ENCODE measurements at places on chromosomes 12 and 14. TPM values are rescaled to one million over a fixed set of nuclear protein-coding genes. Genes with fewer than 3 reads are reported as not detected.

- DNase-seq: peak; percentile 68
Measured at GRCh38 chr14:74804219-74804825, 41.2 kb downstream of the YLPM1 start.

DNA sequence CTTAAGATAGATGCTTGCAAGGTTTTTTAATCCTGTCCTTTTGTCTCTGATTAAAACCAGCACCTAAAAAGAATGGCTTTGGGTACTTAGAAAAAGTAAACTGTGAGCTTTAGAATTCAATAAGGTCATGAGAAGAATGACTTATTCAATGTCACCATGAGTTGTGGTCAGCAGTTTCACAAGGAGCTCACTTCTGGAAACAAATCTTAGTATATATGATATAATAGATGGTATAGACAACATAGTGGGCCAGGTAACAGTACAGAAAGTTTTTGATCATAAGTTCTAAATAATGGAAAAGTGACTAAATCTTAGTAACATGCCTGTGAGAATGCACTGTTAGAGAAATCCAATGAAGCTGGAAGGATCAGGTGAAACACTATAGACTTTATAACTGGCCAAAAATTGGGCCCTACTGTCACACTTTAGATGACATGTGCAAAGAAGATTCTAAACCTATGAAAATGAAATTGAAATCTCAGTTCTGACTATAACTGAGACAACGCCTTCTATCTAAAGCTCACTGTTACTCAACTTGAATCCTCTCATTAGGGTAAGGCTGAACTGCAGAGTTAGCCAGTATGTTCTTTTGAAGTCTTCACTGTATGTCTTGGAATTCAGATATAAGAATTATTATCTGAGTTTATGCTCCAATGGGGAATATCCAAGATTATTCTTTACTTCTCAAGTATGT lies 42.4 kb upstream of the RAD51AP1 start:
- DNase-seq: no peak

GRCh38 chr14:89635615-89636014 lies 218.6 kb upstream of the FOXN3 start:
- DNase-seq: no peak

- DNase-seq: no peak
Measured at GRCh38 chr12:49230805-49231194, 34.1 kb upstream of the TUBA1C start.

- DNase-seq: peak; percentile 40
Measured at GRCh38 chr12:46401662-46402061, 29.1 kb upstream of the SLC38A2 start.

DNA sequence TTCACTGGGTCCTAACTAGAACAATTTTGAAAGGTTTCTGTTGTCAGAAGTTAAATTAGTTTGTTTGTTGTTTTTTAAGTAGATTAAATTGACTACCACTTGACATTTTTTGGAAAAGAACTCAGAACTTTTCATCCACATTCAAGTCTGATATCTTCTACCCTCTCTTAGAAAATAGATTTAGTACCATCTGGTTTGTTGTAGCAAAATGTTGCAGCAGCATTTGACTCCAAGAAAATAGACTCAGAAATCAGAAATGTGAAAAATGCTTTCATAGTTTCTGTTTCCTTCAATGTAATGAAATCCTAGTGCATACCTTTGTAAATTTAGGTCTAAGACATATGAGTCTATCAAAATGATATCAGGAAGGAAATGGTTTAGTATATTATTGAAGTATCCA lies 256.3 kb upstream of the CLEC14A start:
- no peak for DNase-seq

DNA sequence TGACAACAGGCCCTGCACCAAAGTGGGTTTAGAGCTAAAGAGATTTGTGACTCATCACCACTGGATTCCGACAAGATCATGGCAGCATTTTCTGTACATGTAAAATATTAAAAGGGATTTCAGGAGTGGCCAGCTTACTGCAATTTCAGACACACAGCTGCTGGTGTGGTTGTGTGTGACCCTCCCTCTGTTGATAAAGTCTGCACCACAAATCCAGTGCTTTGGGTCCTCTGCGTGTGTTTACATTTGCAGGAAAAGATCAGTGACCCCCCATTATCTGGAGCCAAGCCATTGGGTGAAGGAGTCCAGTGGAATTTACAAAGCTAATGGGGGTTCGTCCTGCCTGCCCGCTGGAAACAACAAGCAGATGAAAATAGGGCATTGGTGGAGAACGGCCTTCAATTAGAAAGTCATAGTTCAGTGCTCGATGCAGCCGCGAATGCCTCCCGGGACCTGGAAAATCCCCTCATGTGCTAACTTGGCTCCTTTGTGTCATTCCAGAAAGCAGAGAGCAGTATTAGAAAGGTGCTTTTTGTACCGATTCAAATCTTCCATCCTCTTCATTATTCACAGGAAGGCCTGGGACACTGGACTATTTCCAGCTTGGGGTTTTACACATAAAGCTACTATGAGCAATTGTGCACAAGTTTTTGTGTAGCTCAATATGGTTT lies 188.5 kb upstream of the TMEM132C start:
- DNase-seq: peak; percentile 43

DNA sequence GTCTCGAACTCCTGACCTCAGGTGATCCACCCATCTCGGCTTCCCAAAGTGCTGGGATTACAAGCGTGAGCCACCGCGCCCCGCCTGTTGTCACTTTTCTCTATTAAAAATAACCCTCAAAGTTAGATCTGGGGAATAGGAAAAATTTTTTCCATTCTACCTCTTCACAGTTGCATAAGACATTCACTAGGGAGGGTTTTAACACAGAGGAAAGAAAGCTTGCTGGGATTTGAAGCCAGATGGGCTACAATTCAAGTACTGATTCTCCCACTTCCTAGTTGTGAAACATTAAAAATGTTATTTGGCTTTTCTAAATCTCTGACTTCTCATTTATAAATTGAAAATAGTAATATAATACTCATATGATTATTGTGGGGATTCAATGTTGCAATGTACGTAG lies 23.3 kb upstream of the SLC15A5 start:
- no peak for DNase-seq

- no peak for DNase-seq
Measured at GRCh38 chr14:90785471-90785870, 30.8 kb downstream of the TTC7B start.

DNA sequence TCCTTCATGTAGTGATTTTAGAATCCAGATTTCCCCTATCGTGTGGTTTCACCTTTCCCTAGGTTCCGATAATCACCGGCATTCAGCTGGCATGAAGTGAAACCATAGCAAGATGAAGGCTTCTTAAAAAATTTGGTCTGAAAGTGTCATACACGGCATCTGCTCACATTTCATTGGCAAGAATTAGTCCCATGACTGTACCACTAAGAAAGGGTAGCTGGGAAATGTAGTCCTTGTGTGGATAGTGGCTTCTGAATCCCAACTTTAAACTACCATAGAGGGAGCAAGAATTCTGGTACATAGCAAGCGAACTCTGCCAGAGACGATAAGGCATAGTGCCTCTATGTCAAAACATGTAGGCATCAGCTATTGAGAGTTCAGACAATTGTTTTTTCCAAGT lies 360.1 kb upstream of the TBX3 start:
- no peak for DNase-seq

DNA sequence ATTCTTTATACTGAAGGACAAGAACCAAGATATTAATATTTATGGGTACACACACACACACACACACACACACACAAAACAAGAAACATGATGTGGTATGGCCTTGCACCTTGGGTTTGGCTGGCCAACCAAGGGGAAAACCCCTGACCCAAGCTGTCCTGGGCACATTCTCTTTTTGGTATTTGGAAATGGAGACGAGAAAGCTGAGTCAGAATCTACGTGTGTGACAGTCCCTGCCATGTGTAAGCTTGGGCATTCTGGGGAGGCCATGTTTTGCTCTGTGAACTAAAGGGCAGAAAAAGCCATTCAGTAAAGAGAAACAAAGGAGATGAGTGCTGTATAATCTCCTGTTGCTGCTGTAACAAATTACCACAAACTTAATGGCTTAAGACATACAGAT lies 35.6 kb downstream of the PTGER2 start:
- DNase-seq: no peak

- no peak for DNase-seq
Measured at GRCh38 chr14:49581209-49582112, 4.7 kb downstream of the RPS29 start.

- DNase-seq: no peak
Measured at GRCh38 chr14:42517806-42518500, 911.3 kb downstream of the LRFN5 start.

GRCh38 chr14:104885973-104886689 lies 21.1 kb downstream of the CEP170B start:
- DNase-seq: peak; percentile 76

GRCh38 chr14:69487771-69488170 lies 3.2 kb downstream of the PLEKHD1 start:
- DNase-seq: no peak

GRCh38 chr14:102150744-102151143 lies 11.0 kb downstream of the WDR20 start:
- DNase-seq: no peak

DNA sequence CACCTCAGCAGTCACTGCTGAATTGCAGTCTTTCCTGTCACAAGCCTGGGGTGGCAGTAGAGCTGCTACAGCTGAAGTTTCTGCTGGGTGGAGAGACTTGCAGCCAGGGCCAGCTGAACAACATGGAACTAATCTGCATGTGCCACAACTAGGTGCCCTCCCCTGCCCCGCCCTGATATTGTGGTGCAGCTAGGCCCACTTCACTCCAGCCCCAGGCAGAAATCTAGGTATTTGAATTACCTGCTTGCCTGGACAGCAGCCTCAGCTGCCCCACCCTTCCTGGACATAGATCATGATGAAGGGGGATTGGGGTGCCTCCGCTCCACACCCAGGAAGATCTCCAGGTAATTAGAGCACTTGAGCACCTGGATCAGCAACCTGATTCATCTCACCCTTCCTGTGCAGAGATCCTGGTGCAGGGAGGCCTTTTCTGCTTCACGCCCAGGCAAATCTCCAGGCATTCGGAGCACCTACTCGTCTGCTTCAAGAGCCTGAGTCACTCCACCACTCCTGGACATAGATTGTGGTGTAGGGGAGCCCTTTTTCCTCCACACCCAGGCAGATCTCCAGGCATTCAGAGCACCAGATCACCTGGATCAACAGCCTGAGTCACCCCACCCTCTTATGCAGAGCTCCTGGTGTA lies 477.0 kb downstream of the SOX5 start:
- DNase-seq: no peak

GRCh38 chr14:23538785-23539184 lies 12.8 kb downstream of the ZFHX2 start:
- DNase-seq: peak; percentile 83

DNA sequence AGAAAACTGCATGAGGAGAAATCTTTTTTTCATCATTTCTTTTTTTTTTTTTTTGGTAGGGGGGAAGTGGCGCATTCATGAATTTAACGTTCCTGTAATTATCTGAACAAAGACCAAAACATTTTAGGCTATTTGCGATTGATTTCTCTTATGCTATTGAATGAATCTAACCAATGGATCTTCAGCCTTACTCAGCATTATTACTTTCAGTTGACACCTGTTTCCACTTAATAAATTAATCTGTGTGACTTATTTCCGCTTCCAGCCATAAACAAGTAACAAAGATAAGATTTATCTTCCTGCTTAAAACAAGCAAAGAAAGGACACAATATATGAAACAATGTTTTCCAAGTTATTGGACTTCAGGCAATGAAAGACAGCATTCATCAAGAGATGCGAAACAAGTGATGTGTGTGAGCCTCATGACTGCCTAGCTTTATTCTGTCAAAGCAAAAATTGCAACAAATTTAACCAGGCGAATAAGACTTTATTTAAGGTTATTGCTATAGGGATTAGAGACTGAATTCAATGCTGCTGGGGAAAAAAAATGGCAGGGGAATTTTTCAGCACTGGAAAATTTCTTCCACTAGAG lies 1026.9 kb downstream of the LRFN5 start:
- DNase-seq: no peak

BCL11B gene
- 3.3 TPM for total RNA-seq

GPR84 gene
- total RNA-seq: 1.7 TPM

KDM5A gene
- 76.6 TPM for total RNA-seq

KERA gene
- total RNA-seq: not detected

TEX52 gene
- total RNA-seq: not detected

AHNAK2 gene
- 72.0 TPM for total RNA-seq

GTF2H3 gene
- 21.1 TPM for total RNA-seq

LEMD3 gene
- total RNA-seq: 31.8 TPM

DDX55 gene
- total RNA-seq: 20.3 TPM
